ENCODE measurements at places on chromosomes 6 and 20. TPM values are rescaled to one million over a fixed set of nuclear protein-coding genes. Genes with fewer than 3 reads are reported as not detected.

EEF1A2 gene
- 0.96 TPM for total RNA-seq

CDKN1A gene
- 499 TPM for total RNA-seq

CRNKL1 gene
- 15.6 TPM for total RNA-seq

SNAI1 gene
- total RNA-seq, result not detected

HIVEP2 gene
- total RNA-seq, result 10.0 TPM

NFYA gene
- 14.9 TPM for total RNA-seq

SMOC2 gene
- 1.1 TPM for total RNA-seq

SNAP25 gene
- total RNA-seq, result not detected

DEFB132 gene
- total RNA-seq, result not detected

RAET1L gene
- 2.3 TPM for total RNA-seq

HS3ST5 gene
- total RNA-seq, result not detected

RSPH3 gene
- 10.0 TPM for total RNA-seq
